CD4-positive, alpha-beta T cell treated with Interleukin-17A for 4 hours (primary cell): ENCODE measurements at places on chromosomes 1 and 21.

- no peak for DNase-seq
These were observed 104.6 kb downstream of the NEGR1 start for GRCh38 chr1:72177711-72178110.

GRCh38 chr1:212754193-212754592 lies 37.4 kb downstream of the NSL1 start:
- peak; percentile 44 for DNase-seq

DNA sequence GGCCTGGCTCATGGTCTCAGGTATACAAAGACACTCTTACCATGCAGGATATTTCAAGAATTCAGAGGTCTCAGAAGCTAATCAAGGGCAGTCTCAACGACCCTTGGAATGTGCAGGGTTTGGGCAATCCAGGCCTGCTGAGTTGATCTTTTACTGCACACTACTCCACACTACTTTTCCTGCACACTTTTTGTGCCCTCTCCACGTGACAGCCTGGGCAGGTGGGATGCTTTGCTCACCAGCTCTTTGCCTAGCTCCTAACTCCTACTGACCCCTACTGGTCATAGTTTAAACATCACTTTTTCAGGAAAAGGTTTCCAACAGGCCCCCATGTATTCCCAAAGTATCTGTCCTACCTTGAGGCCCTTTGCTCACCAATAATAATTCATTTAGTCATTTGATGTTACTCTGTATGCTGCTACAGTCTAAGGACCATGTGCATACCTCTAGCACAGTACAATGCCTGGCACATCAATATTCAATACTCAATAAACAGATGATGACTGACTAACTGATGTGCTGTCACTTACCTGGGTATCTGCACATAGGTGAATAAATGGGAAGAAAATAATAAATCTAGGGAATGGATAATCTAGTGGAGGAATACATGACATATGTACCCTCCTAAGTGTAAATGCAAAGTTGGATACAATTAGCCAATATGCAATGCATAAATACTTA lies 9.6 kb downstream of the DUSP23 start:
- peak; percentile 17 for DNase-seq

DNA sequence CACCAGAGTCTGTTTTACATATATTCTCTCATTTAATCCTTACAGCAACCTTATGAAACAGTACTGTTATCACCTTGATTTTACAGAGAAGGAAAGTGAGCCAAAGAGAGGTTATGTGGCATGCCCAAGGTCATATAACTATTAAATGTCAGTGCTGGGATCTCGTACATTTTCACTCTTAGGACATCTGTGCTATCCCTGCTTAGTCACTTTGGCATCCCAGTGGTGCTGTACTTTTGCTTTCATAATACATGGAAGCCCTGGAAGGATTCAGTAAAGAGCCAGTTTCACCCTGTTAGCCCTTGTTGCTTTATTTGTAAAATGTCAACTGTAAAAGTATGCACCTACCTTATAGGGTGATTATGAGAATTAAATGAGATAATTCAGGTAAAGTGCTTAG lies 104.4 kb downstream of the NFIA start:
- DNase-seq, result no peak

GRCh38 chr1:114150016-114150415 lies 3.7 kb downstream of the SYT6 start:
- no peak for DNase-seq

GRCh38 chr1:77986810-77987209 lies 7.9 kb upstream of the FUBP1 start:
- no peak for DNase-seq

GRCh38 chr21:31517664-31518414 lies 141.7 kb upstream of the SOD1 start:
- no peak for DNase-seq

- peak; percentile 8 for DNase-seq
These were observed at the start of gene BCAR3 for GRCh38 chr1:93681101-93681988. Gene BCAR3, minus strand, starts transcription at chr1:93681837. Its CDS starts 6,907 bp downstream, at chr1:93674930.

DNA sequence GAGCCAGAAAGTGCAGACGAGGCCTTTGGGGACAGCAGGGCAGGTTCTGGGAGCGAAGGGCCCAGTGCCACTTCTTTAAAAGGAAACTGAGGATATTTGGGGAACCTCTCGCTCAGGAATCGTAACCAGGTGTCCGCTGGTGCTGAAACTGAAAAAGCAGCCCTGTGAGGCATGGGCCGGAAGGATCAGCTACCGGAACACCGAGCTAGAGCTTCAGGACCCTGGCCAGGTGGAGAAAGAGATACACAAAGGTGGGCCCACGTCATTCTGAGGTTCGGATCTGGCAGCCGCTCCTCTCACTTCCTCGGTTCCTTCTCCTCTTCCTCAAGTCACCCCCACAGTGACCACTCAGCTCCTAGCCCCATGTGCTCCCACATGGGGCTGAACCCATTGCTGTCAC lies 18.1 kb downstream of the MX2 start:
- DNase-seq, result no peak

DNA sequence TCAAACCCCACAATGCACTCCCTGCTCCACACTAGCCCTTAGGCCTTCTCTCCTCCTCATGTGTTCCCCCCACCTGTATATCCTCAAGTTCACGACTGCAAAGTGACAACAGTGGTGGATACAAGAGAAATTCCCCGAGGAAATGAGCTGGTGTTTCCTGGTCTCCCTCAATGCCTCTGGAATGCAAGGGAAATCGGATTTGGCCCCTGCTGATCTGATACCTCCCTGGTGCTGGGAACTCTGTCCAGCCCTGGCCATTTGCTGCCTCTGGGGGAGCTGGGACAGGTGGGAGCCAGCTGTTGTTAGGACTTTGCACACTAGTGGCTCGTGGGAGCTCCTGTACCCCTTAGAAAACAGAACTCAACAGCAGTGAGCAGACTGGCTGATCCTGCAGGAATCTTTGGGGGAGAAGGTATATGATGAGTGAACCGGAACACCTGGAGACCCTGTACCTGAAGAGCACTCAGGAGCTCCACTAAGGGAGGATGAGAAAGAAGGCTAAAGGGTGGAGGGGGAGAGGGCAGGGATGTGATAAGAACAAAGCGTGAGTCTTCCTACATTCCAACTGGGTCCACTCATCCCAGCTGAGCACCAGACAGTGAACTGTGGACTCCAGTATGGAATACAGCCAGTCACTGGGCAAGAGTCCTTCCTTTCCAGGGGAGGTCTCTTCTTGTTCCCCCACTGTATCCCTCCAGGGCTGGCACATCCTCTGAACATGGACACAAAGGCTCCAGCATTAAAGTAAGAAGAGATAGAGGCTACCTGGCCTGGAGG lies 69.3 kb downstream of the PLXNA2 start:
- no peak for DNase-seq

- DNase-seq, result no peak
These were observed 32.9 kb upstream of the SRP9 start for GRCh38 chr1:225744745-225745144.

DNA sequence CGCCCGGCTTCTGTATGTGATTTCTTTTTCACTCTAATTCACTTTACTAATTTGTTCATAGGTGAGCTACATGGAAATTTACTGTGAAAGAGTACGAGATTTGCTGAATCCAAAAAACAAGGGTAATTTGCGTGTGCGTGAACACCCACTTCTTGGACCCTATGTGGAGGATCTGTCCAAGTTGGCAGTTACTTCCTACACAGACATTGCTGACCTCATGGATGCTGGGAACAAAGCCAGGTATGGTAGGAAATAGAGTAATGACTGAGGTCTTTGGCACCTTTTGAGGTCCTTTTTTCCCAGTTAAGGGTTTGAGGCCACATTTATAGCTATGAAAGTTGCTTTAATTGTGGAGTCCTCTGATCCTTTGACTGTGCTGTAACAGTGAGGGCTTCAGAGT lies 56.9 kb downstream of the KIF1B start:
- DNase-seq, result no peak

DNA sequence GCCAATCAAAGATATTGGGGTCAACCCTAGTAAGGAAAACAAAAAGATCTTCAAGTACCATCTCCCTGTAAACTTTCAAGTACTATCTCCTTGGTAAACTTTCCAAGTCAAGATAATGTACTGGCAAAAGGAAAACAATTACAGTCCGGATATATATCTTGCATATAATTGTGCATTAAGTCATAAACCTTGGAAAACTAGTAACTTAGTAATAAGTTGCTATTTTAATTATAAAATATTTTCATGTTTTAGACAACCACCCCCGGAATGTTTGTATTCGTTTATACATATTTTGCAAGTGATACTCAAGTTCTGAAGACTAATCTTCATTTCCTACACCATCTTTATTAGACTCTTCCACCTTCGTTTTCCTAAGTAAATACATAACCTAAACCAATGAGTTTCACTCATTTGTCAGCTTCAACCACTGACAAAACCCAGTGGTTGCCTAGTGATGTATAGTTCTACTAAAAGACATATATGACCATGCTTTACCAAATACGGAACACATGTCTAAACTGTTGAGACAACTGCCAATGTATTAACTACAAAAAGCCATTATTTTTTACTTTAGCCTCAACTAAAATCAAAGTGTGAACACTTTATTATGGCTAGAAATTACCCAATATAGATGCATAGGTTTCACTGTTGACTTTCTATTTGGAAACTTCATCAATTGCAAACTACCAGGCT lies 1.7 kb downstream of the AKT3 start:
- no peak for DNase-seq

- DNase-seq, result no peak
These were observed 8.3 kb upstream of the TRABD2B start for GRCh38 chr1:48005253-48006117.

DNA sequence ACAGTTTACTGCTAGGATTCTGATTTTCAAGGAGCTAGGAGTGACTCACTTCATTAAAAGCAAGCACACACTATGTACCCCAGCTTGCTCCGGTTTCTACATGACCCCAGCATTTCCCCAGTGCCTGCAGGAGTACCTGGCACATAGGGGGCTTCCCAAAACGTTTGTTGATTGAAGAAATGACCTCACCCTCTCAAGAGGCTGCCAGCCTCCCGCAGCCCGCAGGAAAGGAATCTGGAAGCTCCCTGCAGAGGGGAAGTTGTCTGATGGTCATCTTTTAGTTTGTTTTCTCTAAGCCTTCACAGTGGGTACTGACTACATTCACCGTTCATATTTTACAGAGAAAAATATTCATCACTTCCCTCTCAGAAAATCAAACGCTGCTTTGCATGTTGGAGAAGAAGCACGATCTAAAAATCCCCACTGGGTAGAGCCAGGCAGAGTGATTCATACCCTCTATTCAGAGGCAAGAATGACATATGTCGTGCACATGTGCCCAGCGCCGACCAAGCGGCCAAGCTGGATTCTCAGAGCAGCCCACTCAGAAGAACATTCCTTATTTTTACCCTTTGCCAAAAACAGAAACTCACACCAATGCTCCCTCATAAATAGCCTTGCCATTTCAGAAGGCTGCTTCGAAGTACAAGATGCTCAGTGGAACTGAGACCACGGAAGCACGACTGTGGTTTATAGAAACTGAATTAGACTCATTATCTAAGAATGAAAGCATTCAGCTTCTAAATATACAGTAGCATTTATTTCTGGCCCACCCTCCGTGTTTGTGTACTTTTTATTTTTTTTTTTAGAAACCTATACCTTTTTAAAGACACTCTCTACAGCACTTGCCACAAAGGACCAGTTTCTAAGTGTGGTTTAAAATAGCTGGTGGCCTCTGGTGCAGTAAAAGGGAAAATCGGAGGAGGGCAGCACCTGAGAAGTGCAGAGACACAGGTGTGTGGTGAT lies 143.2 kb downstream of the MIS18A start:
- DNase-seq, result no peak

GRCh38 chr1:941588-942383 lies 17.3 kb downstream of the NOC2L start:
- no peak for DNase-seq

DNA sequence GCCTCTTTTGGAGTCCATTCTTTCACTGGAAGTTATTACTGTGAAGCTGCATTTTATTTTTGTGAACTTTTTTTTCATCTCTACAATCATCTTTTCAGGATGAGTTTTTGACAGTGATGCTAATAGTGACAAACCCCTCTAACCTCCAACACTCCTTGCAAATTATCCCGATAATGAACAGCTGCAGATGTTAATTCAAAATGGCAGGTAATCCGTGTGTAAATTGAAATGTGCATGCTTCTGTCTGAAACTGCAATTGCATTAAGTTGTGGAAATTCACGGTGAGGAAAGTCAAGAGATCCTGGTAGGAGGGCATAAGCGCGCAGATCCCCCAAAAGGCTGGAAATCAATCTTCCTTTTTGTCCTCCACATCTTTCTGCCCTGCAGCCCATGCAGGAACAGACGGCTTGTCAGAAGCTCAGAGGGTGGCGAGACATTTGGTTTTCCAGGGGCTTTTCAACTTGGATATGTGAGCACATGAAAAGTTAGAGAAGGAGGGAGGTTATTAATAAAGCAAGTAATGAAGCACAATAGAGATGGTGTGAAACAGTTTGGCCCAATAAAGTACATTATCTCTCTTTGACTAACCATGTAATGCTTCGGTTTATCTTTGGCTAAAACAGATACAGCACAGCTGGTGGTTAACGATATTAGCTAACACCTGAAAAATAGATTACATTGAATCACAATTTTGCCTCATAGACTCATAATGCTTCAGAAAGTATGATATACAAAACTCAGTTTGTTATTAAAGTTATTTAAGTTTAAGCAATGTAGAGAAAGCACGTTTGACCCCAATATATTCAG lies 143.5 kb upstream of the COA6 start:
- DNase-seq, result no peak

- no peak for DNase-seq
These were observed 162.9 kb downstream of the TRABD2B start for GRCh38 chr1:47834326-47834725.

DNA sequence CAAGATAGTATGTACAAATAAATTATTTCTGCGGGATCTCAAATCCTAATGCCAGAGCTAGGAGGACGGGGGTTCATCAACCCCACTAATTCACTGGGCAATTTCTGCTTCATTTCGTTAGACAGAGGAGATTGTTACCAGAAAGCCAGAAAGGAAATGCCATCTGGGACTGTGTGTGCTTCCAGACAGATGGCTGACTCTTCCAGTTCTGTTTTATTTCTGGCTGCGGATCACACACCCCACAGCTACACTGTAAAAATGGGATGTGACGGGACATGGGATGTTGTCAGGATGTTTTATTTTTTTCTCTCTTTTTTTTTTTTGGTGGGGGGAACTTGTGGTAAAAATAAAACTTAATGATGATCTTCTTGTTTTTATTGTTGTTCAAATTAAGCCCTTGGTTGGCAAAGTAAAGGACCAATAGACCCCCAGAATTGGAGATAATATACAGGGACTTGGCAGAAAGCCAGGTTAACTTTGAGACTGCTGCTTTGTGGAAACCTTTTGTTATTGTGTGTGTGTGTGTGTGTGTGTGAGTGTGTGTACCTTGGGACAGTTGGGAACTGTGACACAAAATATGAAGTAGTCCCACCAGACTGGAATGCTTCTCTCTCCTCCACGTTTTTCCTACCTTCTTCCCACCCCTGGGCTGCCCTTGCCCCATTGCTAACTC lies 114.5 kb downstream of the NUF2 start:
- no peak for DNase-seq
